Muscle of leg (tissue), 16 donors: ENCODE measurements at places on chromosomes 1 and 21. TPM values are rescaled to one million over a fixed set of nuclear protein-coding genes. Genes with fewer than 3 reads are reported as not detected.

DNA sequence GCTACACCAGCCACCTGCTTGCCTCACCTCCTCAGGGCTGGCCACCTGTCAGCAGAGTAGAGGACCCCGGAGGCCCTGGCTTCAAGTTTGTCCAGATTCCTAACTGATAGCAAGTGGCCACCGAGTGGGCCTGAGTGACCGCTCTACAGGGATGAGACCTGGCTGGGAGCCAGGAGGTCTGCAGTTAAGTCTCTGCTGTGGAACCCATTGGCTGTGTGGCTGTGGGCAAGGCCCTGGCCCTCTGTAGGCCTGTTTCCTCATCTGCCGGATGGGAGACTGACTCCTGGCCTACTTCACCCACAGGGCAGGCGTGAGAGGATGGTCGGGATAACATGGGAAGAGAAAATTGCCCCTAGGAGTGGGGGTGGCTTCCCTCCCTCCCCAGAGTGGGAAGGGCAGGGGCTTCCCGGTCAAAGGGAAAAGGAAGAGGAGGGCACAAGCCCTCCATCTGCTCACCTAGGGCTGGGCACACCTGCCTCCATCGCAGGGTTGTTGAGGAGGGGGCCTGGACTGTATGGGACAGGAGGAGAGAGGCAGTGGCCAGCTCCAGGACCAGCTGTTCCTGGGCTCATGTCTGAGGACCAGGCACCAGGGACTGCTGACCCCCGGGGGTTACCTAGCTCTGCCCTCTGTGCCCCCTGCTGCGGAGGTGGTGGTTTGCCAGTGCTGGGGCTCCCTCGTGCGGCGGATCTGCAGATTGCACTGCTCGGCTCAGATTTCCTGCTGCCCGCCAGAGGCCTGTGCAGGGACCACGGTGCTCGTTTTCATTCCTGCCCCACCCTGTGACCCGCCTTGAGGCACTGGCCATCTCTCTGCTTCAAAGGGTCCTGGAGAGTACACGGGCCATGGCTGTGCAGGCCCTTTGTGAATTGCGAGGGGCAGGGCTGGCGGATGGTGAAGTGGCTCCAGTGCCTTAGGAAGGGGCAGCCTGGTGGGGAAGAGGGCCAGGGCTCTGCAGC, 9.1 kb upstream of the MTFR1L start:
- no peak overlapping the region for H3K4me3 ChIP-seq
- peaks cover 22% of the 10 kb centered on the region for H3K4me1 ChIP-seq

- no peak overlapping the region for H3K4me3 ChIP-seq
- no peaks in the 10 kb centered on the region for H3K4me1 ChIP-seq
- no peaks in the 10 kb centered on the region for H3K27me3 ChIP-seq
- H3K36me3 ChIP-seq = no peaks in the 10 kb centered on the region
These were observed 1291.5 kb upstream of the B3GALT2 start for GRCh38 chr1:194477908-194478307.

GRCh38 chr21:21715266-21715969, 717.2 kb downstream of the NCAM2 start:
- H3K4me1 ChIP-seq = no peaks in the 10 kb centered on the region
- H3K4me3 ChIP-seq = no peak overlapping the region
- no peak for DNase-seq
- H3K36me3 ChIP-seq = no peaks in the 10 kb centered on the region
- H3K27ac ChIP-seq = no peak overlapping the region

- no peak overlapping the region for H3K4me3 ChIP-seq
- no peaks in the 10 kb centered on the region for H3K36me3 ChIP-seq
- no peak overlapping the region for H3K27ac ChIP-seq
- peaks cover 72% of the 10 kb centered on the region for H3K27me3 ChIP-seq
These were observed 1.3 kb downstream of the FNDC10 start for GRCh38 chr1:1598720-1599029.

IGSF3 gene
- polyA plus RNA-seq = 28.9 TPM
